ENCODE measurements at places on chromosomes 6 and 20.

DNA sequence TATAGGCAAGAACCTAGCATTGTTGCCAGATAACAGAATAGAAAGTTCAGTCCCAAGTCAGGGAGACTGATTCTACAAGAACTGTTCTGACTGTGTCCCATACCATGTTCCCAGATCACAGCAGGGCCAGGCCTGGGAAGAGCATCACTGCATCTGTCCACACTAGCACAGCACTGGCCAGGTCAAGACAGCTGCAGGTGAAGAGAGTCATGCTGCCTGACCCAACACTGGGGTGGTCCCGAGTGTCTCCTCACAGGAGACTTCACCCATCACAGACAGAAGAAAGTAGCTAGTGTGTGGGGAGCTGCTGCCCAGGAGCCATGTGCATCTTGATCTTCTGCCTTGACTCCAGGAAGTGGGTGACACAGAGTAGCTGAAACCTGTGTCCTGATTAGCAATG is 1.3 kb upstream of the CST9L start:
- no peak for DNase-seq

GRCh38 chr6:3813150-3813780 is 35.9 kb upstream of the FAM50B start:
- DNase-seq: no peak

DNA sequence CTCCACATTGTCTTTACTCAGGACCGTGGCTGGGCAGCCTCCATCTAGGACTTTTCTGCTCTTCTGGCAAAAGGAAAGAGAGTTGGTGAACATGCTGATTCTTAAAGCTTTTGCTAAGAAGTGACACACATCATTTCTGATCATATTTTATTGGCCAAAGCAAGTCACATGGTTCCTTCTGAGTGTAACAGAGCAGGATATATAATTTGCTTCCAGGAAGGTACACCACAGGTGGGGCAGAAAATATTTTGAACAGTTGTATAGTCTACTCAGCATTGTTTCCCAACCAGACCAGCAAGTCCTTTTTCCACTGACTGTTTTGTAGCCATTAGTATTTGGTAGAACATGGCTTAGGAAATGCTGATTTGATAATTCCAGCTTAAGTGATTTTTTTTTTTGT is 73.5 kb downstream of the AKAP7 start:
- no peak for DNase-seq

- no peak for DNase-seq
Observed at GRCh38 chr20:60477958-60478357, 519.7 kb downstream of the CDH26 start.

DNA sequence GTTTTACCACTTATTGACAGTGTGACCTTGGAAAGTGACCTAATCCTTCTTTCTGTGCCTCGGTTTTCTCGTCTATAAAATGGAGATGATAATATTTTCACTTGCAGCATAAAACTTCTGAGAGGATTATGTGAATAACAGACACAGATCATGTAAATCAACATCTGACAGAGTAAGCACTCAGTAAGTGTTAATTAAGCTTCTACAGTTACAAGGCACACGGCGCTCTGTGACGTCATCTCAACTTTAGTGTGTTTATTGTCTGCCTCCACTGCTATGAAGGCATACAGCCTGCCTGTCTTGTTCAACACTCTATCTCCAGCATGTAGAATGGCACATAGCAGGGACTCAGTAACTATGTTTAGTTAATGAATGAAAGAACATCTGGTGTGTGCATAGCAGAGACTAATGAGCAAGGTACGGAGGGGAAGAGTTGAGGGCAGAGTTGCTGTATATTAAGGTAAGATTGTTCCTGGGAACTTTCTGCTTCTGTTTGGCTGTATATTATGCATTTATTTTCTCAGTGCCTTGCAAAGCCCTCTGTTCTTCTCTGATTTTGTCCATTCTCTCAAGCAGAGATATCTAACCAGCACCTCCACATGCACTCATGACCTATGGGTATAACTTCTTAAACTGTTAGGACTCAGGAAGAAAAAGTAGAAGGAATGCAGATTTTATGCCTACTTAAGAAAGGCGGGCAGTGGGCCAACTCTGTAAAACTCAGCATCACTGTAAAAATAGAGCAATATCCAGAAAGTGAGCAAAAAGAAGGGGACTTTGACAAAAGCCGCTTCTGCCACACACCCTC is 66.4 kb upstream of the STMND1 start:
- DNase-seq: peak; percentile 13

- DNase-seq: no peak
Observed at GRCh38 chr6:53767941-53768340, 26.9 kb upstream of the LRRC1 start.

GRCh38 chr20:44334306-44334705 is 2.5 kb upstream of the R3HDML start:
- DNase-seq: no peak

- DNase-seq: no peak
Observed at GRCh38 chr6:16659466-16660156, 101.6 kb downstream of the ATXN1 start.

DNA sequence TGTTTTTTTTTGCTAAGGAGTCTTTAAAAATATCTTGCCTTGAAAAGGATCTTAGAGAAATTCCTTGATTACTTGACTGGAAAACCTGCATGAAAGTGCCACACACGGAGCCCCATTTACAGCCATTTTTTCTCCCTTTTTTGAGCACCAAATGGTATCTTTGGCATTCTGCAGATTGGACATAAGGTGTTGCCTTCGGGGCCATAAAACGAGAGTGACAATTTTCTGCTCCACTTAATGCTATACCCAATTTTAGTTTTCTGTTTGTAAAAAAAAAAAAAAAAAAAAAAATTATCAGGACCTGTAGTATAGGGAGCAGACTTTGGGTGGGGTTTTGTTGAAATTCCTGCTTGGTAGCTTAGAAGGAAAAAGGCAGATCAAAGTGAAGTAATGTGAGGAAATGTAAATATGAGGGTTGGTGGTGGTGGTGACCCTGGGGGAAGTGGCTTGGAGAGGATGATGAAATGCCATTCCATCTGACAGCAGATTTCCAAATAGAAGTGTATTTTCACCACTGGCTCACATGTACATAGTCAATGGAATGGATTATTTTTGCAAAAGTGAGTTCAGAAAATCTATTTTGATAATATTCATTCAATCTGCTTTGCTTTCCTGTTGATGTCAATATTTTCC is 212.1 kb upstream of the SOX4 start:
- no peak for DNase-seq

DNA sequence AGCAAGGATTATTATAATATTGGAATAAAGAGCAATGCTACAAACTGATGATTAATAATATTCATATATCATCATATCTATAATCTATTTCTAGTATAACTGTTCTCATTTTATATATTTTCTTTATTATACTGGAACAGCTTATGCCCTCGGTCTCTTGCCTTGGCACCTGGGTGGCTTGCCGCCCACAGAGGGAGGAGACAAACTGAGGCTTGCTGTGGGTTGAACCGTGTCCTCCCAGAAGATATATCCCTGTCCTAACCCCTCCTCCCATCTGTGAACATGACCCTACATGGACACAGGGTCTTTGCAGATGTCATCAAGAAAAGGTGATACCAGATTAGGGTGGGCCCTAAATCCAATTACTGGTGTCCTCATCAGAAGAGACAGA is 4.7 kb downstream of the RNASET2 start:
- no peak for DNase-seq

GRCh38 chr6:54307439-54307910 is 766 bp upstream of the TINAG start:
- DNase-seq: no peak

GRCh38 chr20:9397928-9398327 is 116.5 kb upstream of the LAMP5 start:
- no peak for DNase-seq

DNA sequence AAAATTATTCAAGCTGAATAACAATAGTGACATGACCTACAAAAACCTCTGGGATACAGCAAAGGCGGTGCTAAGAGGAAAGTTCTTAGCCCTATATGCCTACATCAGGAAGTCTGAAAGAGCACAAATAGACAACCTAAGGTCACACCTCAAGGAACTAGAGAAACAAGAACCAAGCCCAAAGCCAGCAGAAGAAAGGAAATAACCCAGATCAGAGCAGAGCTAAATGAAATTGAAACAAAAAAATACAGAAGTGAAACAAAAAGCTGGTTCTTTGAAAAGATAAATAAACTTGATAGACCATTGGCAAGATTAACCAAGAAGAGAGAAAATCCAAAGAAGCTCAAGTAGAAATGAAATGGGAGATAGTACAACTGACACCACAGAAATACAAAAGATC is 47.6 kb upstream of the NOTCH4 start:
- no peak for DNase-seq

DNA sequence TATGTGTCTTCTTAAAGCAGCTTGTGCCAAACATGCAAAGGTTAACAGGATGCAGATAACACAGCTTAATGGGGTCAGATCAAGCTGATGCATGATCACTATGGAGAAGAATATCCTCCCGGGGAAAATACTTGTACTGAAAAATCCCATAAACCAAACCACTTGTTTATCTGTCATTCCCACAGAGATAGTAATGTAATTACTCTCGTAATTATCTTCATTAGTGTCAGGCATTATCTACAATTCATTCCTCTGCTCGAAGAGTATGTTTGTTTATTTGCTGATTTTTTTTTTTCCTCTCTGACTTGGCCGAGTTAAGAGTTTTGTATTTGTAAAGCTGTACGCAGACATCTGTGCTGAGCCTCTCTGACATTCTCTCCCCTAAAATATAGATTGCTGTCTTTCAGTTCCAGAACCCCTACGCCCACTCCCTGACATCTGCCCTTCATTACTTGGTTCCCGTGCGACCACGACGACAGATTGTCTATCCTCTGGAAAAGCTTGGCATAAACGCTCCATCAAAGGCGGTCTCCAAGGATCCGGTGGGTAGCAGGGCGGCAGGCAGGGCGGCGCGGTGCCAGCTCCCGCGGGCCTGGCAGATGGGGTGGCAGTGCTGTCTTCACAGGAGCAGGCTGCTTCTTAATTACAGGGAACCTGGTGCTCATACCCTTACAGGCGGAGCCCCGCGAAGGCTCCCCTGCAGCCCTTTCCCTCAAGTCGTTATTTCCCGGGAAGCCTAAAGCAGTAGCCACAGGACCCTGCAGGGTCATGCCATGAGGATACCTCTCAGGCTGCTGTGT is 147.2 kb downstream of the CFAP61 start:
- no peak for DNase-seq

DNA sequence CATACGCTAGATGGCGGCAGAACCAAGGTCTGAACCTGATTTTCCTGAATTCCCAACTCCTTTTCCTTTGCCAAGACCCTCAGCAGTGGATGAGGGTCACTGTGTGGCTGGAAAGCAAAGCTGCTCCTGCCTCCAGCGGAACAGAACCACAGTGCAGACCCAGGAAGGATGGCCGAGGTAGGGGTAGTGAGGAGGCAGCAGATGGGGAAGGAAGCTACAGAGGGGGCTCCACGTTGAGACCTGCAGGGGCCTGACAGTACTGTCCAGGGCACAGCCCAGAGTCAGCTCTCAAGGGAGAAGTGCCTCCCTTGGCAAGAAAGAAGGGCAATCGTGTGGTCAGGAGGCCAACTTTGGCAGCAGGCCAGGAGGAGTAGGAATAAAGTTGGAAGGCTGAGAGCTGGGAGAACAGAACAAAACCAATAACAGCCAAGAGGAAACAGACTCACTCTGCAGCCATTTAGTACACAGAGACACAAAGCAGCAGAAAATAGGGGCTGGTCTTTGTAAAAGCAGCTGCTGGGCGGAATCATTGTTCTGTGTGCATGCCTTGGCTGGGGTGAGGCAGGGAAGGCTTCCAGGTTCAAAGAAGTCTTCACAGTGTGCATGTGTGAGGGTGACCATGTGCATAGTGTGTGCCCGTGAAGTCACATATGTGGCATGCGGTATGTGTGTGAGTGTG is 3.1 kb downstream of the GABRR2 start:
- peak; percentile 84 for DNase-seq

GRCh38 chr6:133590196-133590595 is 298.7 kb upstream of the TCF21 start:
- no peak for DNase-seq

DNA sequence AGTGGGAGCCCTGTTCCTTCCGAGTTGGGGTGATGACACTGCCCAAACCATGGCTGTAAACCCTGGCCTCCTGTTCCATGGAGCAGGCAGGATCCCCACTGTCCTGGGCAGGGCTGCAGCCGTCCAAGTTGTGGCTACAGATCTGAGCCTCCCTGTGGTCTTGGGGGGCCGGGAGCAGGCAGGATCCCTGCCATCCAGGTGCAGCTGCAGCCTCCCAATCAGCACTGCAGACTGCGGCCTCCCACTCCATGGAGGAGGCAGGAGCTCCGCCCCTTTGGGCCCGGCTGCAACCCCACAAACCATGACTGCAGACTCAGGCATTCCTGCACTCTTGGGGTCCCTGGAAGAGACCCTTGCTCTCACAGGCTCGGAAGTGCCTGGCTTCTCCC is 872.1 kb upstream of the GJE1 start:
- no peak for DNase-seq

- DNase-seq: no peak
Observed at GRCh38 chr6:100181309-100181708, 187.3 kb upstream of the MCHR2 start.

GRCh38 chr6:39107641-39108040 is 7.3 kb downstream of the SAYSD1 start:
- DNase-seq: no peak

GRCh38 chr20:7585126-7585679 is 355.1 kb downstream of the HAO1 start:
- peak; percentile 2 for DNase-seq

DNA sequence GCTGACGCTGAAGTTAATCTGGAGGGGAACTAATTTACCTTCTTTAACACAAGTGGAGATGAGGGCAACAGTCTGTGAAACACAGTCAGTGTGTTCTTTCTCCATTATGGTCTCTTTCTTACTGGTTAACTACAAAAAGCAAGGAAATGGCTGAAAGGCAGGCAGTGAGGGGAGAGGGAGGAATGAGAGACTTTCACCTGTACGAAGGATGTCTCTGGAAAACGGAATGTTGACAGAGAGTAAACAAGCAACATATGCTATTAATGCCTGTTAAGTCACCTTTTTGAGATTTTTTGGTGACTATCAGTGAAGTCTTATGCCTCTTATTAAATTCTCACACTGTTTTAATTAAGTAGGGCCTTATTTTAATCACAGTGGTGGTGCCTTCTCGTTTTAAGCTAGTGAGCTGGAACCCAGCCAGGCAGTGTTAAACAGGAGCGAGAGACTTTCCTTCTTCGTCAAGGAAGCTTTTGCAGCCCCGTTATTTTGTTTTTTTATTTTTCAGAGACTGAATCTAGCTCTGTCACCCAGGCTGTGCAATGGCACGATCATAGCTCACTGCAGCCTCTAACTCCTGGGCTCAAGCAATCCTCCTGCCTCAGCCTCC is 165.6 kb downstream of the ATXN1 start:
- no peak for DNase-seq

- peak; percentile 47 for DNase-seq
Observed at GRCh38 chr20:44651684-44652423, at the start of gene ADA. Gene ADA, minus strand, starts transcription at chr20:44651699. Its CDS starts 92 bp downstream, at chr20:44651607.

GRCh38 chr6:135088818-135089809 is 34.5 kb upstream of the HBS1L start:
- DNase-seq: no peak

- no peak for DNase-seq
Observed at GRCh38 chr6:163774485-163774884, 360.0 kb downstream of the QKI start.

Measured in NCI-H774 (cell line).